ENCODE measurements at places on chromosomes 12 and 14.

DNA sequence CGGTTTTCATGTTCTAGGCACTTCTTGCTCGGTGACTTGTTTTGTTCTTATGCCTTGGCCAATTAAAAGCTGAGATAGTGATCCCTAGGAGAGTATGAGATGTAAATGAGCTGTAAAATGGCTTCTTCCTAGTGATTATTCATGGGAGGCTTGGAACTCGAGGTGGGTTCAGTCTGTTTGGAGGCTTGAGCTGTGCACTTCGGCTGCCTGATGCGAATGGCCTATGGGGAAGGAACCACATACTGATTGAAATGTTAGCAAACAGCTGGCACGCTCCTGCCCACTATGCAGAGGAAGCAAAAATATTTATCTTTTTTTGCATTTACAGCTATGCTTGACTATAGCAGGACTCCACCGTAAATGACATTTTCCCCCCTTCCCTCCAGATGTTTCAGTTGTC, 75.5 kb downstream of the PLXNC1 start:
- DNase-seq: no peak

- no peak for DNase-seq
Measured at GRCh38 chr14:74927225-74927624, 4.2 kb upstream of the RPS6KL1 start.

DNA sequence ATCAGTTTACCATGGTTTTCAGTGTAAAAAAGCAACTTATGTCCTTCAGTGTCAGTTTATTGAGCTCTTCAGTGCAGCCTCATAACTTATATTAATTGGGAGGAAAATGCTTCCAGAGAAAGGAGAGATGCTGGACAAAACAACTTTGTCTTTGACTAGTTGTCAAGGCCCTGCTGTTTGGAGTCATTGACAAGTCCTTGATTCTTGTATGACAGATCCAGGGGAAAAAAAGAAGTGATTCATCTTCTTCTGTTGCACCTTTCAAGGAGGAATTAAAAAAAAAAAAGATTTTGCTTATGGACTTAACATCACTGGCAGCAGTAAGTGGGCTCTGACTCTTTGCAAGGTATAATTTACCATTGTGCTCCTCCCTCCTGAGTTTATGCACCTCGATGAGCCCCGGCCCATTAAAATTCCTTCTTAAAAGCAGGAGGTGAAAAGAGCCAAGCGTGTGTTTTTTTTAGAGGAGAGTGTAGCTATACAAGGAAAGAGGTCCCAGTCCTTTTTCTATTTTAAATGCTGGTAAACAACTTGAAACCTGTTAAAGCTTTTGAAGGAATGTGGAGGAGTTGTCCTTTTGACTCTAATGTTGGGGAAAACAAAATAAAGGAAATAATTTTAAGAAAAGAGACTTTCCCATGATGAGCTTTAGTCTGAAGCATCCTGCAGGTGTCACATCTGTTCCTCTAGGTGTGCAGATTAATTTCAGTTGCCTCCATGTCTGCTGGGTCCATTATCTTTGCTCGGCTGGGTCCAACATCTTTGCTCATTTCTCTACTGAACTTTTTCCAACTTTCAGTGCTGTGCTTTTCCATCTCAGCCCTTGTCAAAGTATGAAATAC, 431.6 kb downstream of the RAD51B start:
- no peak for DNase-seq

GRCh38 chr12:90576707-90577106, 378.3 kb downstream of the CCER1 start:
- no peak for DNase-seq

DNA sequence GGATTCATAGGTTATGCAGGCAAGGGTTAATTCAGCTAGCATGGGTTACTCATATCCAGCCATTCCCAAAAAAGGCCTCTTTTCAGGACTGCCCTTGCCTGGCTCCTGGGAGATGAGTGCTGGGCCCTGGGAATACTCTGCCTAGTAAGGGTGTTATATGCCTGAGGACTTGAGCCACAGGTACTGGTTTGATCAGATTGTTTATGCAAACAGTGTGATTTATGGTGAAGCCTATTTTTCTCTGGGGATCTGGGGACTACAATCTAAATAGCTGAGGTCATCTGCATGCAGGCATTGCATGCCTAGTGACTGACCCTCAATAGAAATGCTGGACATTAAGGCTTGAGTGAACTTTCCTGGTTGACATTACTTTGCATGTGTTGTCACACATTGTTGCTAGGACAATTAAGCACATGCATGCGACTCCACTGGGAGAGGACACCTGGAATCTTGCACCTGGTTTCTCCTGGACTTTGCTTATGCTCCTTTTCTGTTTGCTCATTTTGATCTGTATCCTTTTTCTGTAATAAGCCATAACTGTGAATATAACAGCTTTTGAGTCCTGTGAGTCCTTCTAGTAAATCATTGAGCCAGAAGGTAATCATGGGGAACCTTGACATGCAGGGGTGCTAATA, 73.0 kb downstream of the RAD51B start:
- DNase-seq: no peak

DNA sequence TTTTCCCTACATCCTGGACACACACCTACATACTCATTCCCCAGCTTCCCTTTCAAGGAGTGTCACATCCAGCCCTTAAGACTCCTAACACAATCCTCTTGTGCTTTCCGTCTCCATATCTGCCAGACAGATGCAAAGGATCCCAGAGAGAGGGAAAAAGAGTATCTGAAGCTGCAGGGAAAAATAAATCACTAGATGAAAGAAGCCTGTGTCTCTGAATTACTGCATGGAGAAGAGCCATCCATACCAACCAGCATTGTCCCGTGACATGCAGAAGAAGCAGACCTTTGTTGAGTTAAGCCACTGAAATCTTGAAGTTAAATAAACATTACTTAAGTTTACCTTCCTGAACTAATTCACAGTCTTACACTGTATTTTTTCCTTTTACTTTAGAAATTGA, 54.6 kb downstream of the GTF2A1 start:
- DNase-seq: no peak

GRCh38 chr12:111838353-111838752, 3.7 kb upstream of the MAPKAPK5 start:
- DNase-seq: no peak

DNA sequence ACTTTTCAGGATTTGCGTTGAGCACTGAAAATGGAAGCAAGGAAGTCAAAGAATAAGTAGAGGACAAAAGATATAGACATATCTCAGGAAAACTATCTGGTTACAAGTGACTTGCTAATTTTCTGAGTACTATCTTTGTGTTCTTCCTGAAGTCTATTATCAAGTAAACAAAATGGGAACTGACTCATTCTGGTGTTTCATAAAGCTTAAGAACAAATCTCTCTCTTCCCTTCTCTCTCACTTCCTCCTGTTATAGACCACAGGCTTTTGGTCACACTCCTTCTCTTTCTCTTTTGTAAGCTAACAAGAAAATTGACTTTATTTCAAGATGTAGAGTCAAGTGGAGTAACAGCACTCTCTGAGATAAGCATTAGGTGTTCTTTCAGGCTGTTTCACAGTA, 406.6 kb upstream of the SYT1 start:
- no peak for DNase-seq

GRCh38 chr14:23512156-23512555, 39.4 kb downstream of the ZFHX2 start:
- DNase-seq: no peak

DNA sequence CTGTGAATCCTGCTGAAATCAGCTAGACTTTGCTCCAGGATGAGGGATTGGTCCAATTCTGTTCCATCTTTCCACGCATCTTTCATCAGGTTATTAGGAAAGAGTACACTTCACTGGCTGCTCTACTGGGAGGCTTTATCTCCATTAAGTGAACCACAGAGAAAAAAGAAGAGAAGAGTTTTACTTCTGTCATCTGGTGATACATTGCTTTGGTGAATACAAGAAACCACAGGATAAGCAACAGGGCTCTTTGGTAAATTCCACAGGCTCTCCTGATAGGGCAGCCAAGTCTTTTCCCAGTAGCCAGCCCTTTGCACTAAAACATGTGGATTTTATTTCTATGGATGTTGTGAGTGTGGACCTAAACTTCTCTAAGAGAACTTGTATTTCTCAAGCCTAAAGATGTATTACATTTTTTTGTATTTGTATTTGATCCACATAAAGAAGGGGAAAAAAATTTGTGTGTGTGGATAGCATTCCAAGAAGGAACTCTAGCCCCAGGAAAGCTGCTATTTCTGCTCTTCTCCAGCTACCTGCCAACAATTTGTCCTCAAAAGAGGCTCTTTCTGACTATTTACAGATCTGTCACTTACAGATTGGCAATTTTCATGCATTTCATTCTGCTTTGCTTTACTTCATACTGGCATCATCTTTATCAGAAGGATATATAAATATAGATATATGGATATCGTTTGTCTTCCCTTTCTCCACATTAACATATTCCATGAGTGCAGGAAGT, 1117.6 kb upstream of the TMEM132C start:
- no peak for DNase-seq

DNA sequence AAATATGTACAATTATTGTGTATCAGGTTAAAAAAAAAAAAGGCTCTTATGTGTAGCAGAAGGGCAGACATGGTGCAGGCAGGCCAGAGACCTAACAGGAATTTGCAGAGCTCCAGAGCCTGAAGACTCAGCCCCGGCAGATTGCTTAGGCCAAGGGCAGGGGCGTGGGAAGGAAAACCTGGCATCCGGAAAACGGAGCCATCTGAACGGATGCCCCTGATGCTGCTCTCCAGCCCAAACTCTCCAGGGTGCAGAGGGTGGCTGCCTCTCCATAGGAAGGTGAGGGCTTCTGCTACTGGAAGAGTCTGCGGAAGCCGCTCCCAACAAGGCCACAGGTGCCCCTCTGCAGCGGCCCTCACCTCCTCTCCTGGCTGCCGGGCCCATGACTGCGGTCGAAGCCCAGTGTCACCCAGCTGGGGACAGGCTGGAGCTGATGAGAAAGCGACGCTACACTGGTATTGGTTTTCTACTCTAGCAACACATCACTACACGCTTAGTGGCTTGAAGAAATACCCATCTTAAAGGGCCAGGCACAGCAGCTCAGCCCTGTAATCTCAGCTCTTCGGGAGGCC, 19.4 kb downstream of the ACADS start:
- DNase-seq: no peak

GRCh38 chr12:98420461-98420860, 94.9 kb upstream of the TMPO start:
- DNase-seq: no peak

DNA sequence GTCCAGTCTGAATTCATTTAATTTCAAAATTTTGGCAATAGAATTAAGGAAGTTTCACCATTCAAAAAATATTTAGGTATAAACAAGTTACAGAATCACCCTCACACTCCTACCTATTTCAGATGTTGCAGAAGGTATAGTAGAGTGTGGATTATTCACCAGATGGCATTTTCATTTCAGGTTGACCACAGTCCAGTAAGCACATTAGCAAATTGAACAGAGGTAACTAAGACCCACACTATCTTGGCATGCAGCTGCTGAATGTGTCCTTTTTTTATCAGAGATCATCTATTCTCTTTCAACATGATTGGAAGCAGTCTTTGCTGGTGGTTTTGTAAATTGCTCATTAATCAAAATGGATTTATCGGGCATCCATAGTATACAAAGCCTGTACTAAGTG, 151.8 kb upstream of the GARIN6 start:
- no peak for DNase-seq

Data from T-helper 1 cell (primary cell).